ENCODE measurements at places on chromosomes 5 and 9.
A peak's percentile ranks its signal among the peaks of the same experiment; 100 is the strongest.

- DNase-seq: no peak
Measured at GRCh38 chr5:168334280-168334679, 42.8 kb downstream of the WWC1 start.

GRCh38 chr5:32538031-32538547 lies 47.3 kb upstream of the SUB1 start:
- peak; percentile 82 for DNase-seq

DNA sequence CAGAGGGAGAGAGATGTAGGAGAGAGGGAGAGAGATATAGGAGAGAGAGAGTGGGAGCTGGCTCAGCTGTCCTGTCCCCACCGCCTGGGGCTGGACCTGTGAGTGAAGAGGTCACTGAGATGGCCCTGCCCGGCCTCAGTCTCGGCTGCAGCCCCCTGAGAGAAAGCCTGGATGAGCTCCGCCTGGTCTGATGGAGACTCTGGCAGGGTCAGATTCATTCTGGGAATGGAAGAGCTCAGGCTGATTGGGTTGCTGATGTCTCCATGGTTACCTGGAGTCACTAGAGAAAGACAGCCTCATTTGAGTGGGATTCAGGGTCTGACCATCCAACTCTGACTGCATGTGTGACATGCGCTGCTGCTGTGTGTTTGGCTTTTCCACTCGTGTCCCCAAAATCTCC lies 27.1 kb upstream of the SEMA4D start:
- DNase-seq: no peak

GRCh38 chr9:104025945-104026344 lies 68.2 kb upstream of the SMC2 start:
- DNase-seq: no peak

DNA sequence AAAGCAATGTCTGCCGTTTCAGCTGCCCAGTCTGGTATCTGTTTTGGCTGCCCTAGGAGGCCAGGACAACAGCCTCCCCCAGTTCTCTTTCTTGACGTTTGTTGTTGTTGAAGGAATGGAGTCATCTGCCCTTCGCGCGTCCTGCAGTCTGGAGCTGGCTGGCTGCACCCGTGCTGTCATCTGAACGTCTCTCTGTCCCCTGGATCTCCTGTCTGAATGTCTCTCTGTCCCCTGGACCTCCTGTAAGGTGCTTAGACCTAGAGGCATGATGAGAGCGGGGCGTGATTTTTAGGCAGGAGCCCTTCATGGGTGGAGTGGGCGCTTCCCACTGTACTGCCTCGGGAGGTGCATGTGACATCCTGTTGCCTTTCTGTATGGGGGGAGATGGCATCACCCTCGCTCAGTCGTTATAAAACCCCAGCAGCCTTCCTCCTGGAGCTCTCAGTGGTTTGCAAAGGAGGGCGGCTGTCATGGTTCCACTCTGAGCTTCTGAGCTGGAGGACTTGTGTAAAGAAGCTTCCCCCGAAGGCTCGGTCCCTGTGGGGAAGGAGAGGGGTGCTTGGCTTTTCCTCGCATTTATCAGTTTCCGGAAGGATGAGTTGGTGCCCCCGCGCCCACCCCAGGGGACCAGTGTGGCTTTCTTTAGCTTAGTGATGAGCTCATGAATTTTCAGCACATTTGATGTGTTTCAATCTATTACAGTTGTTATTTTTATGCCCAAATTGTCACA lies 49.8 kb upstream of the OLFM1 start:
- no peak for DNase-seq

- no peak for DNase-seq
Measured at GRCh38 chr5:135678640-135679268, 100.0 kb upstream of the CXCL14 start.

GRCh38 chr5:111960476-111961215 lies 203.7 kb upstream of the NREP start:
- no peak for DNase-seq

DNA sequence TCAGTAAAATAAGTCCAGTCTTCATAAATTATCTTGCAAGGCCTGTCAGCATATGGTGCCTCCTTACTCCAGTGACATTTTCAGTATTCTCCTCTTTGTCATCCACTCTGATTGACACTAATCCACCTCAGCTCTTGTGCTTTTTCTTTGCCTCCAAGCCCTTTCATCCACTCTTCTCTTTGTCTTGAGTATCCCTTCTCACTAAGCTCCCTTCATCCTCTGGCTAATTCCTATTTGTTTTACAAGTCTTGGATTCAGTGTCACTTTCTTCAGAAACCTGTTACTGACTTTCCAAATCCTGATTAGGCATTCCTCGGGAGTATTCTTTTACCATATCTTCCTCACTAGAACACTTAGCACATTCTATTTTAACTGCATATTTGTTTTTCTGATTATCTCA lies 100.6 kb upstream of the VCAN start:
- no peak for DNase-seq

GRCh38 chr9:32503008-32503407 lies 23.0 kb downstream of the RIGI start:
- no peak for DNase-seq

DNA sequence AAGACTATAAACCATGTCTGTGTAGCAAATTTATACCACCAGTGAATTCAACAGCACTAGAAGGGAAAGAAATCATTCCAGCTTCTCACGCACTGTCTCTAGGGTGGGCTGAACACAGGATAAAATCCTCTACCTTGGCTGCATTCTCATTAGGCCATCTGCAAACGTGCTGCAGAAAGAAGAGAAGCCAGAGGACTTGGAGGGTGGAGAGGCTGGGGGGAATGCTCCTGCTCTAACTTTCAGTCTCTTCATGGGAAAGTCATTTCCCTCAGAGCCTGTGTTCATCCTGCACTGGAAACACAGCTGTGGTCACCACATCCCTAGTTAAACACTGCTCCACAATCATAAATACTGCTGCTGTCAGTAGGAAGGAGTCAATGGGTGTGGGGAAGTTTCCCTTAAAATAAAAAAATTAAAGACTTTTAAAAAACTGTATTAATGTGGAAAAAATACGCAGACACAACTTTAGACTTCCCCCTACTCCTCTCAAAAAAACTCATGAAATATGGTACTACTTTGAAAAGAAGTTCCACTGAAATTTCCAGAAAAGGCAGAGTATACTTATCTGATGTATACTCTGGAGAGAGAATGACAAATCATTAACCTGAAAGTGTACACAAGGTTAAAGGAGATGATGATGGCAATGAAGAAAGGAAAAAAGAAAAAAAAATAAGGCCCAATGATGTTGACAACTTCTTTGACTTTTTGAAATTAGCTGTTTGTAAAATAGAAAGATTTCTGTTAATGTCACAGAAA lies 46.8 kb downstream of the LHFPL2 start:
- DNase-seq: no peak

DNA sequence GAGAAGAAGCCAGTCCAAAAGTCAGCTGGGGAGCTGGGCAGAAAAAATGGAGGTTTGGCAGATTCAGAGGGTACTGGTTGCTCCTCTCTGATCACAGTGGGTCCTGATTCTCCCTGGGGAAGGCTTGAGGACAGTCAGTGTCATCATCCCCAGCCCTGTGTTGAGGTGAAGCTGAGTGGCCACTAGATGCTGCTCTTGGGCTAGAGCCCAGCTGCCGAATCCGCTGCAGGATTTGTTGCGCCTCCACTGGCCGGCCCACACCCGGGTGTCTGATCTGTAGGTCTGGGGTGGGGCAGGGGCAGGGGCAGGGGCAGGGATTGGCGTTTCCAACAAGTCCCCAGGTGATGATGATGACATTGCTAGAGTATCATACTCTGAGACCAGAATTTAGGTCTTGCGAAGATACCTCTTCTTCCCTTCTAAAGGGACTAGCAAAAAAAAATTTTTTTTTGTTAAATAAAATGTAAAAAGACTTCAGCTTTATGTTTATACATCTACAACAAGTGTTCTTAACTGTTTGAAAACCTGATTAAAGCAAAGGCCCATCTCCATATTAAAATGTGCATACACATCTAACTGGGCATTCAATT lies 106.8 kb downstream of the PDE6A start:
- peak; percentile 71 for DNase-seq

DNA sequence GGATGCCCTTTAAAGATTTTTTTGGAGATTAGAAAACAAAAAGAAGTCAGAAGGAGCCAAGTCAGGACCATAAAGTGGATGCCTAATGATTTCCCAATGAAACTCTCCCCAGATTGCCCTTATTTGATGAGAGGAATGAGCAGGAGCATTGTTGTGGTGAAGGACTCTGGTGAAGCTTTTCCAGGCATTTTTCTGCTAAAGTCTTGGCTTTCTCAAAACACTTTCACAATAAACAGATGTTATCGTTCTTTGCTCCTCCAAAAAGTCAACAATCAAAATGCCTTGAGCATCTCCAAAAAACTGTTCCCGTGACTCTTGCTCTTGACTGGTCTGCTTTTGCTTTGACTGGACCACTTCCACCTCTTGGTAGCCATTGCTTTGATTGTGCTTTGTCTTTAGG lies 121.8 kb downstream of the CAAP1 start:
- no peak for DNase-seq

- DNase-seq: no peak
Measured at GRCh38 chr9:81619353-81620001, 69.9 kb downstream of the TLE1 start.

DNA sequence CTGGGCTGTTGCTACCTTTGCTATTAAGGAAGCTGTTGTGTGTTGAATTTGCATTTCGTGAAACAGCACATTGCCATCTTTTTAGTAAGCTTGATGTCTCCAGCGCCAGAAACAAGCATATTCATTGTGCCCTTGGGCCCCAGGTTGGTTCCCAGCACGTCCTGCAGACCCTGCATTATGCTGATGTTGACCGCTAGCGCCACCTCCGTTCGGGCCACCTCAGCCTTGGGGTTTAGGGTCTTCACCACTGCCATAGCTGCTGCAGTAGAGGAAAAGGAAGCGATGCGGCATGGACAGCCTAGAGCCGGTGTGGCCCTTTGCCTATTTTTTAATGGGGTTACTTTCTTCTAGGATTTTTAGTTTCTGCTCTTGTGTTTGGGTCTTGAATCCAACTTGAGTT lies 23.8 kb upstream of the OTULIN start:
- no peak for DNase-seq

DNA sequence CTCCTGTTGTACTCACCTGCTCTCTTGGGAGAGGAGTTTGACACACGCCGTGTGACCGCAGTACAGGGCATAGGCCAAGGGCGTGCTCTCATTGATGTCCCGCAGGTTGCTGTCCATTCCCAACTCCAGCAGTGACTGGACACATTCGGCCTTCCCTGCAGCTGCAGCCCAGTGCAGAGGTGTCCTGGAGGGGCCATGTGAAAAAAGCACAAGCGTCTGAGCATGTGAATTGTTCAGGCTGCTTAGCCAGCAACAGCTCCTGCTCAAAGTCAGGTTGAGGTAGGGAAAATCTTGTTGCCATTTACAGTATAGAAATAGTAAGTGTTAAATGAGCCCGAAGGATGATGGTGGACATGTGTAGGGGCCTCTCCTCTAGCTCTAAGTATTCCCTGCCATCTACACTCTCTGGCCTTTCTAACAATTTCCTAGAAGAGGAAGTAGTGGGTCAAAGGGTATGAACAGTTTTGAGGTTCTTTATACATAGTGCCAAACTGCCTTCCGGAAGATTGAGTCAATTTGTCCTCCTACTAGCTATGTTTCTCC lies 116.5 kb downstream of the ANKRD55 start:
- no peak for DNase-seq

DNA sequence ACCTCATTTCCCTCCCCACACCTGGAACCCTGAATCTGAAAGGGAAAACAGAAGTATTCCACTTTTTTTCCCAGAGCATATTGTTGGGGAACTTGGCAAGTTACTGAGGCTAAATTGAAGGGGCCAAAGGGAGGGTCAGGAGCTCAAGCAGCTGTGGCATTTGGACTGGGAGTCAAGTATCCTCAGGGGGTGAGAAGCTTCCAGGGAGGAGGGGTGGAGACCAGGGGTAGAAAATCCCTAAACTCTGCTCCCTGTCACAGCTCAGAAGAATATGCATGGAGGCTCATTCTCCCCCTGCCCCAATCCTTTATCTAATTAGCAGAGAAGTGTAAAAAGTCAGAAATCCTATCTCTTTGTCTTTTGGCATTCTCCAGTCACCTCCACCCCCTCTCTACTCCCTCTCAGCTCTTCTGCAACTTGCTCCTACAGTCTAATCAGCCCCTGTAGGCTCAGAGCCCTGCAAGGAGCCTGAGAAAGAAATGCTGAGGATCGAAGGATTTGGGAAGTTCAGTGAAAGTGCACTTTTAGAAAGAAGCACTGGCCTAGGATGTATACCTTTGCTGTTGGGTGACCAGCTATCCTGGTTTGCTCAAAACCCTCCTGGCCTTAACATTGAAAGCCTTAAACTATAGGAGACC lies 5.7 kb upstream of the WNT8A start:
- DNase-seq: no peak

DNA sequence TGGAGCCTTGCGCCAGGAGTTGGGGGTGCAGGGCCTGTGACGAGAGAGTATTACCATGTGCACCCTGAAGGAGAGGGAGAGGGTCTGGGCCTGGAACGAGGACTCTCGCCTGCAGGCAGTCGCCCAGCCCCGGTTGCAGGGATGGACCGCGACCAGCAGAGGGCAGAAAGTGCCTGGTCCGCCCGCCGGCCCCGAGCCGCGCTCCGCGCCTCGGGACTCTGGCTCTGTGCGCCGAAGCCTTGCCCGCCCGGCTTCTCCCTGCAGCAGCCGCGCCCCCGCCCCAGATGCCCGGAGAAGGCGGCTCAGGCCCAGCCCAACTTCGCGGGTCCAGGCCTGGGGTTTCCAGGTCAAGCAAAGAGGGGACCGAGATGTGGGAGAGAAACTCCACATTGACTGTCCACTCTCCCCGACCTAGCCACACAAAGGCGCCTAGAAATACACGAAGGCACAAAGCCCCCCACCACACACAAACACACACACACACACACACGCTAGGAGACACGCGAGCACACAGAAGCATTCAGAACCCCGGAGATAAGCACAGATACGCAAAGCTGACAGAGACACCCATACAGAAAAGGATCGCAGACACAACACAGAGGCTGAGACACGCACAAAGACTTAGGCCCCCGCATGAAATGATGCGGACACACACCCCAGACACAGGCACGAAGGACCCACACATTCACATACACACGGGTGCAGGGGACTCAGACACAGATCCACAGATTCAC lies 2.0 kb upstream of the LMX1B start:
- DNase-seq: peak; percentile 94

- DNase-seq: no peak
Measured at GRCh38 chr5:12526113-12526512, 621.9 kb upstream of the CTNND2 start.

DNA sequence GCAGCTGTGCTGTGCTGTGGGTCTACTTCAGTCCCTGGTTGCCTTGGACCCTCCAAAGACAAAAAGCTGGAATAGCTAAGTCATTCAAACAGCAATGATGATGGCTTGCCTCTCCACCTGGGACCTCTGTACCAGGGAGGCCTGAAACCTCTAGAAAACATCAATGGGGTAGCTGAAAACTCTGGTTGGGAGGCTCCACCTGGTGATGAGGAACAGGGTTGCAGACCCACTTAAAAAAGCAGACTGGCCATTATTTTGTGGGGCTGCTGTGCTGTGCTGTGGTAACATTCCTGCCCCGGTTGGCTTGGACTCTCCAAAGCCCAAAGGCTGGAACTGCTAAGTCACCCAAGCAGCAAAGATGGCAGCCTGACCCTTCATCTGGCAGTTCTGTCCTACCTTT lies 839.3 kb upstream of the ARRDC3 start:
- no peak for DNase-seq

Measured in right cardiac atrium (tissue), 5 donors.